ENCODE measurements at places on chromosomes 7 and 10.

DNA sequence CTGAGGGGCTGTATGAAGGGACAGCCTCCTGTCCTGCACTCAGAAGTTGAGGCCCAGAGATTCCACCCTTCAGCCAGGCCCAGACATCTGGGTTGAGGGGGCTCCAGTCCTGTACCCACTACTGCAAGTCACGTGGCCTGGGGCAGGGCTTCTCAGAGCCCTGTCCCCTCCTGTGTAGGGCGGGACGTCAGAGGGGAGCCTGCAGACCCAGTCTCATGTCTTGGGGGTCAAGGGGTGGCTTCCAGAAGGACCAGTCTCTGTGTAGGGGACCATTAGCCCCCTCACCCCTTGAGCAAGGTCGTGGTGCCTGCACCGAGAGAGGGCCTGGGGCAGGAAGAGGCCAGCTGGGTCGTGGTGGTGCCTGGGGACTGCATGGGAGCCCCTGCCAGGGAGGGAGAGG is 593 bp upstream of the PILRA start:
- no peak for DNase-seq

- no peak for DNase-seq
Measured at GRCh38 chr7:5546626-5547025, 123.0 kb upstream of the TNRC18 start.

- no peak for DNase-seq
Measured at GRCh38 chr7:150657526-150657925, 25.3 kb upstream of the GIMAP6 start.

DNA sequence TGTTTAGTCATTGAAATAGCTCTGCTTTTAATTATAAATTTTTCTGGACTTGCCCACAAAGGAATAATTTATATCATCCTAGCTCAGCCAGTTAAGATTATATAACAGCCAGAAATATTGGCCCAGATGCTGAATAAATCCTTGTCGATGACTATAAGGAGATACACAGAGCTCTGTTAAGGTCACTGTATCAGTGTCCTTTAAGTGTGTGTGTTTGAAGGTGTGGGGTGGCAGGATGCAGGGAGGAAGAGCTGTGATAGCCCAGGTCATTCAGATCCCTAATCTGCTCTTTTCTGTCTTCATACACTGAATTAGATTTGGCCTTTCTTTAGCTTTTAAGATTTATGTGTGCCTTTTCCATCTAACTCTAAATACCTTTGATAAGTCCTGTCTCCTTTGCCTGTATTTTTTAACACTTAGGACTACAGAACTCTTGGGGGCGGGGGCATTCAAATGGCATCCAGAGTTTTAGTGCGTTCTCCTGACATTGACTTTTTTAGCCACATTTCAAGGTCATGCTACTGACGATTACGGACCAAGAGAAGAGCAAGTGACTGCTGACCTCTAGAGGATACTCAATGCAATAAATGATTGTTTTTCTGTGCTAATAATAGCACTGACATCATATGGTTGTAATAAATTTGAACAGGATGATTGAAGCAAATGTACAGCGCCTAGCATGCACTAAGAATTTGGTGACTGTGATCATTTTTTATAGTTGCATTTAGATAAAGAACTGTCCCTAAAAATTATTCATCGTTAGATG is 172.3 kb downstream of the CACNB2 start:
- no peak for DNase-seq

GRCh38 chr10:90007226-90007625 is 305.8 kb downstream of the KIF20B start:
- DNase-seq, result no peak

DNA sequence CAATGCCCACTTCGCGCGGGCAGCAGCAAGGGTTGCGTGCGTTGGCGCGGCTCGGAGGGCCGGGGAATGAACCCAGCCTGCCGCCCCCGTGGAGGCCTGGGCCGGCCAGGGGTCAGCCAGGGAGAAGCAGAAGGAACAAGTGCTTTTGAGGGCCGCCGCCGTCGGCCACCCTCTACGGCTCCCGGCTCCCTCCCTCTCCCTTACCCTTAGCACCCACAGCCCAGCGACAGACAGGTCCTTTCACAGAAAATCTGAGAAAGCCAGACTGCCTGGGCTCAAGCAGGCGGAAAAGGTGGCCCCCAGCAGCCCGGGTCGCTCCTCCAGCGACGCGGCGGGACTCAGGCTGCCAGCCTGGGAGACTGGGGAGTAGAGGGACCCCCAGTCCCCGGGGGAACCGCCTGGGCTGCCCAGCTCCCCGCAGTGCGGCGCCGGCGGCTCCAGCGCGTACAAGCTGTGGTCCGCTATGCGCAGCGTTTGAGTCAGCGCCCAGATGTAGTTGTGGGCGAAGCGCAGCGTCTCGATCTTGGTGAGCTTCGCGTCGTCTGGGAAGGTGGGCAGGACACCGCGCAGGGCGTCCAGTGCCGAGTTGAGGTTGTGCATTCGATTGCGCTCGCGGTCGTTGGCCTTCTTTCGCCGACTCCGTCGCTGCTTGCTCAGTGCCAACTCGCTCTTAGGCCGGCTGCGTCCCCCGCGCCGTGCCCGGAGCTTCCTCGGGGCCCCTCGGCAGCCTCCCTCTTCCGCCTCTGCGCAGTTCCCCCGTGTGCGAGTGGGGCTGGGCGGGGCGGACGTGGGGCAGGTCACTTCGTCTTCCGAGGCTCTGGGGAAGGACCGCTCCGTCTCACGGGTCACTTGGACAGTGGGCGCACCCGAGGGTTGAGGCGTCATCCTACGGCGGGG is 815 bp downstream of the NEUROG3 start:
- DNase-seq, result no peak

Data from activated CD4-positive, alpha-beta T cell treated with anti-CD3 and anti-CD28 coated beads for 24 hours (primary cell).